Osteoblast (primary cell): ENCODE measurements at places on chromosomes 16 and 17. TPM values are rescaled to one million over a fixed set of nuclear protein-coding genes. Genes with fewer than 3 reads are reported as not detected.

The AATK gene
- under 0.01 TPM in 1 of 2 replicates, not detected in the other for total RNA-seq

DNA sequence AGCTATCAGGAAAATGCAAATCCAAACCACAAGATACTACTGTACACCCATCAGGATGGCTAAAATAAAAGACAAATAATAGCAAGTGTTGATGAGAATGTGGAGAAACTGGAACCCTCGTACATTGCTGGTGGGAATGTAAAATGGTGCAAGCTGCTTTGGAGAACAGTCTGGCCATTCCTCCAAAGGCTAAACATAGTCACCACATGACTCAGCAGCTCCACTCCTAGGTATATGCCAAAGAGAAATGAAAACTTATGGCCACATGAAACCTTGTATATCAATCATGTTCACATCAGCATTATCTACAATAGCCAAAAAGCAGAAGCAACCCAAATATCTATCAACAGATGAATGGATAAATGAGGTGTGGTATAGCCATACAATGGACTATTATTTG lies 28.5 kb downstream of the VAC14 start:
- H3K27ac ChIP-seq = peak overlapping the region; percentile 18
- peaks cover 29% of the 10 kb centered on the region for H3K4me1 ChIP-seq
- H3K27me3 ChIP-seq = no peaks in the 10 kb centered on the region
- H3K4me3 ChIP-seq = no peak overlapping the region

The ACSM5 gene
- total RNA-seq = 11.9 and 14.4 TPM in 2 replicates

- H3K4me1 ChIP-seq = no peaks in the 10 kb centered on the region
- no peak overlapping the region for H3K4me3 ChIP-seq
- no peak for DNase-seq
- H3K27ac ChIP-seq = no peak overlapping the region
- H3K27me3 ChIP-seq = peaks cover 16% of the 10 kb centered on the region
Measured at GRCh38 chr16:12907670-12908233, 6.4 kb downstream of the SHISA9 start.

- H3K4me1 ChIP-seq = peaks cover 22% of the 10 kb centered on the region
- no peak overlapping the region for H3K27ac ChIP-seq
- H3K36me3 ChIP-seq = no peaks in the 10 kb centered on the region
- H3K27me3 ChIP-seq = no peaks in the 10 kb centered on the region
- no peak overlapping the region for H3K4me3 ChIP-seq
Measured at GRCh38 chr16:85205747-85206471, 93.6 kb upstream of the CIBAR2 start.

The HOXB9 gene
- total RNA-seq = not detected in 2 replicates

GRCh38 chr16:53457670-53458069 lies 23.4 kb downstream of the RBL2 start:
- no peak overlapping the region for H3K4me3 ChIP-seq
- H3K27me3 ChIP-seq = no peaks in the 10 kb centered on the region
- H3K36me3 ChIP-seq = peaks cover 57% of the 10 kb centered on the region
- H3K4me1 ChIP-seq = no peaks in the 10 kb centered on the region
- no peak overlapping the region for H3K27ac ChIP-seq

The RNF43 gene
- total RNA-seq = under 0.01 TPM in 2 replicates

The PDE6G gene
- not detected in 2 replicates for total RNA-seq

The CCL1 gene
- total RNA-seq = not detected in 2 replicates

DNA sequence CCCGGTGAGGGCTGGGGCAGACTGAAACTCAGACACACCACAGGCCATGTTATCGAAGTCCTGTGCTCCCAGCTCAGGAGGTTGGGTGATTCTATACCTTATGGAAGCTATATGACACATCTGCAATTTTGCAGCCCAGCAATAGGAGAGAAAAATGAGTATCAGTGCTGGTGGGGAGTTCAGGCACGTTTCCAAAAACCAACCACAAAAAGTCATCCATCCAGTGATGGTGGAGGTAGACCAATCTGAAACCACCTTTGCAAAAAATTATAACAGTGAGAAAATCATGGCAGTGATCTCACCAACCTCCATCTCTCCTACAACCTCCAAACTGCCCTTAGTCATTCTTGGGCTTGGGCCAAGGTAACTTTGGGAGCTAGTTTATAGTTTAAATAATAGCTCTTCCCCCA lies 327.9 kb downstream of the SLC39A11 start:
- H3K36me3 ChIP-seq = no peaks in the 10 kb centered on the region
- DNase-seq = peak; percentile 54
- H3K4me3 ChIP-seq = no peak overlapping the region
- H3K27me3 ChIP-seq = no peaks in the 10 kb centered on the region
- H3K4me1 ChIP-seq = peaks cover 7% of the 10 kb centered on the region

DNA sequence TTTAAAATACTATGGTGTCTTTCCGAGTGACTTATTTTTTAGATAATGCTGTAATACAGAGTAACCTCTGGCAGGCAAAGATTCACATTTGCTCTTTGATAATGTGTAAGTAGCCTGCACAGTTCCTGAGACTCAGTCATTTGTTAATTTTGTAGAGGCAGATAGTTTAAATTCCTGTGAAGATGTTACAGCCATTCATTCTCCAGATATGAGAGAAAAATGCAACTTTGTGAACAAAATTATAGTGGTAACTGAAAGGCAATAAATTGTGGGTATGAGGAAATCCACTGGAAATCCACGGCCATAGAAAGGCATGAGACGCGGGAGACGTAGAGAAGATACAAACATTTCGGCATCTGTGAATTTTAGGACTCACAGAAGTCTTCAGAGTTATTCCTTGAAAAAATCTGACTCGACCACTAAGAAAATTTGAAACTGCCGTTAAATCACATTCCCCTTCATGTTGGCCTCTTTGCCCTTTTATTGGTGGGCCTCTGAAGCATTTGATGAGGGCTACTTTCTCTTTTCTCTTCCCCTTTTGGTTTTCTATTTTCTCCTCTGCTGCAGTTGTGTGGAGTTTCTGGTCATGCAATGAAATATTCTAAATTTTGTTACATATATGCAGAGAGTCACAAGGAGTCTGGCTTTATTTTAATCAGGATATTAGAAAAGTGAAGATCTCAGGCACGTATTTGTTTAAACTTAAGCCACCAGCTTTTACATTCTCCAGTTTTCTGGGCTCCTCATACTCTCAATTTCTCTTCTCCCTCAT lies 18.8 kb downstream of the HS3ST3A1 start:
- peak overlapping the region; percentile 62 for H3K4me3 ChIP-seq
- H3K27me3 ChIP-seq = no peaks in the 10 kb centered on the region
- H3K27ac ChIP-seq = peak overlapping the region; percentile 95
- H3K36me3 ChIP-seq = no peaks in the 10 kb centered on the region
- H3K4me1 ChIP-seq = peaks cover 43% of the 10 kb centered on the region
- DNase-seq = no peak

- no peaks in the 10 kb centered on the region for H3K36me3 ChIP-seq
- H3K4me1 ChIP-seq = peaks cover 9% of the 10 kb centered on the region
- DNase-seq = no peak
- H3K27me3 ChIP-seq = no peaks in the 10 kb centered on the region
Measured at GRCh38 chr17:29848737-29849136, 81.3 kb downstream of the SSH2 start.

DNA sequence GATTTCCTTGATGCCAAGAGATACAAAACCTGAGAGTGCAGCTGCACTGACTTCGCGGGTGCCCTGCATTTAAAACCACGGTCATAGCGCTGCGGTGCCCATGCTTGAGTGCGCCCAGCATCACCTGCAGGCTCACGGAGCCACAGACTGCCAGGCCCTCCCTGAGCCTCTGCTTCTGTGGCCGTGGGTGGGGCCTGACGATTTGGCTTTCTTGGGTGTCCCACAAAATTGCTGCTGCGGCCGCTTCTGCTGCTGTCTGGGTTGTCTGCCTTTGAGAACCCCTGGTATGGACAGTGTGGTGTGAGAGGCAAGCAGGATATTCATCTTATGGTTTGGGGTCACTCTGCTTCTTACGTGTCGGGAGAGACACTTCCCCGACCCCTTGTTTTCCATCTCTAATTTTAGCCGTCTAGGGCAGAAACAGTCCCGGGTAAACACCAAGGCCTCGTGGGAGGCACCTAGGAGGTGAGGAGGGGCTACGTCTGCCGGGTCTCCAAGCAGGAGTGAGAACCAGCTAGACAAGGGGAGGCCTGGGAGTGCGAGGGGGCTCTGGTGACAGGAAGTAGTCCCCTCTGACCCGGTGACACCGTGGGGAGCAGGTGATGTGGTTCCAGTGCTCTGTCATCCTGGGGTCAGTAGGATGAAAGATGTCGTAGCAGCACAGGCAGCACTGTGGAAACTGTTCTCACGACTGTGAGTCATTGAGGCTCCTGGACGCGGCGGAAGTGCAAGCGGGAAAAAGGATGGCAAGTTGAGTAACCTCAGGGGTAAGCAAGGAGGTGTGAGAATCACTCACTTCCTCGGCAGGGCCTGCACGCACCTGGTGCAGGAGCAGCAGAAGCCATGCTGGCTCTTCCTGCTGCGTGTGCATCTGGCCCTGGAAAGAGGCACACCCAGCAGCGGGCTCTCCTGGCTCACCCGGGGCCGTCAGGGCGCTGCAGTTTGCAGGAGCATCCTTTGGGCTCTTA lies 176.3 kb downstream of the RPTOR start:
- no peaks in the 10 kb centered on the region for H3K27me3 ChIP-seq
- no peak for DNase-seq

- no peak overlapping the region for H3K4me3 ChIP-seq
- DNase-seq = no peak
- no peak overlapping the region for H3K27ac ChIP-seq
- H3K27me3 ChIP-seq = no peaks in the 10 kb centered on the region
- H3K36me3 ChIP-seq = no peaks in the 10 kb centered on the region
Measured at GRCh38 chr16:30843501-30843900, 50.4 kb downstream of the BCL7C start.

The HLF gene
- total RNA-seq = under 0.01 TPM in 2 replicates

- no peaks in the 10 kb centered on the region for H3K36me3 ChIP-seq
- no peak overlapping the region for H3K4me3 ChIP-seq
- H3K27me3 ChIP-seq = peaks cover 15% of the 10 kb centered on the region
- DNase-seq = no peak
Measured at GRCh38 chr17:39963829-39964228, 1.0 kb downstream of the GSDMA start.

The SRRM2 gene
- total RNA-seq = 56.8 and 62.2 TPM in 2 replicates

- H3K27me3 ChIP-seq = peaks cover 42% of the 10 kb centered on the region
- H3K4me1 ChIP-seq = no peaks in the 10 kb centered on the region
- H3K27ac ChIP-seq = no peak overlapping the region
- DNase-seq = peak; percentile 75
- H3K4me3 ChIP-seq = no peak overlapping the region
Measured at GRCh38 chr17:77677211-77677610, 281.3 kb upstream of the TNRC6C start.

GRCh38 chr16:83137894-83138293 lies 511.1 kb downstream of the CDH13 start:
- peak overlapping the region; percentile 65 for H3K27ac ChIP-seq
- H3K4me3 ChIP-seq = peak overlapping the region; percentile 73
- H3K27me3 ChIP-seq = no peaks in the 10 kb centered on the region
- DNase-seq = no peak
- H3K4me1 ChIP-seq = peaks cover 7% of the 10 kb centered on the region

- H3K27me3 ChIP-seq = no peaks in the 10 kb centered on the region
- no peak for DNase-seq
- H3K4me3 ChIP-seq = no peak overlapping the region
- H3K4me1 ChIP-seq = peaks cover 20% of the 10 kb centered on the region
- peaks cover 26% of the 10 kb centered on the region for H3K36me3 ChIP-seq
Measured at GRCh38 chr16:10933865-10934264, 8.4 kb downstream of the DEXI start.

GRCh38 chr16:71649704-71650103 lies 23.7 kb downstream of the MARVELD3 start:
- no peaks in the 10 kb centered on the region for H3K27me3 ChIP-seq
- H3K4me3 ChIP-seq = no peak overlapping the region
- H3K36me3 ChIP-seq = peaks cover 40% of the 10 kb centered on the region
- no peaks in the 10 kb centered on the region for H3K4me1 ChIP-seq

DNA sequence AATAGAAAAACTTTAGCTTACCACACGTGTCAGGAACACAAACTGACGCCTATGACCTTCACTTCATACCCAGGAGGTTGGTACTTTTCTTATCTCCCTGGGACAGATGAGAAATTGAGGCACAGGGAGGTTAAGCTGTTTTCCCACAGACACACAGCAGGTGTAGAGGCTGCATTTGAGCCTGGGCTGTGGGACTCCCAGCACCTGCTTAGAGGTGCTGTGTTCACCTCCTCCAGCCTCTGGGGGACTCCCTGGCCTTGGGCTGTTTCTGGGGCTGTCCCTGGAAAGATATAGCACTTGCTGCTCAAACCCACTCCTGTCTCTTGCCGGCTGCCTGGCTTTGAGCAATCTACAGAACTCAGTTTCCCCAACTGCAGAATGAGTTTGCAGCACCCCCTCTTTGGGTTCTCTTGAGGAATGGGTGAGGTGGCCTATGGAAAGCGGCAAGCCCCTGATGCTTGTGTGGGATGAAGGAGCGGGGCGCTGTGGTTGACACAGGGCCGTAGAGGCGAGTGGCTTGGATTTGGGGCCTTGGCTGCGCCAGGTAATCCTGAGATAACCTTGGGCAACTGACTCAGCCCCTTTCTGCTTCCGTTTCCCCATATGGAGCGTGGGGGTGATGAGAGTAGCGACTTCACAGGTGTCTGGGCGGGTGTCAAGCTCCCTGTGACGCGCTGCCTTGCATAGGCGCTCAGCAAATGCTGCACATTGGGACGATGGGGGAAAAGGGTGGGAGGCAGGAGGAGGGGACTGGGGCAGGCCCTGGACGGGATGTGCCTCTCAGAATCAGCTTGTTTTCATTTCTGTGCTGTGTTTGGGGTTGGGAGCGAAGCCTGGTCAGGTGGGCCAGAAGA lies 104.5 kb upstream of the CIBAR2 start:
- peaks cover 23% of the 10 kb centered on the region for H3K4me1 ChIP-seq
- no peaks in the 10 kb centered on the region for H3K27me3 ChIP-seq
- no peak overlapping the region for H3K27ac ChIP-seq
- no peaks in the 10 kb centered on the region for H3K36me3 ChIP-seq

- no peaks in the 10 kb centered on the region for H3K4me1 ChIP-seq
- no peak for DNase-seq
- no peaks in the 10 kb centered on the region for H3K36me3 ChIP-seq
- no peak overlapping the region for H3K4me3 ChIP-seq
Measured at GRCh38 chr17:45851464-45851863, 6.8 kb downstream of the SPPL2C start.

DNA sequence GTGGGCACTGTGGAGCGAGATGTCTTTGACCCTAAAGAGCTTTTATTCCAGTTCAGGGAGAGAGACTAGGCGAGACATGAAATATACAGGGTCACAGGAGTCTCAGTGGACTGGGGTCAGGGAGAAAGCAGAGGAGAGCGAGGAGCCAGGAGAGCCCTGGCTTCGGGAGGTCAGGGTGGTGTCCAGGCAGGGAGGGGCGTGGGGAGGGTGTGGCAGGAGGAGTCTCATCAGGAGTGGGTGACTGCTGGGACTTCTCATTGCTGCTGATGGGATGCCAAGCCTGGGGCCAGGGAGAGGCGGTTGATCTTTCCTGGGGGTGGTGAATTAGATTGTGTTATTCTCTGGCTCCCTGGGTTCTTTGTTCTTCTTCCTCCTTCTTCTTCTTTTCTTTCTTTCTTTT lies 22.4 kb upstream of the USP7 start:
- no peaks in the 10 kb centered on the region for H3K4me1 ChIP-seq
- H3K36me3 ChIP-seq = no peaks in the 10 kb centered on the region
- DNase-seq = no peak
- no peak overlapping the region for H3K27ac ChIP-seq
- peaks cover 4% of the 10 kb centered on the region for H3K27me3 ChIP-seq
- no peak overlapping the region for H3K4me3 ChIP-seq
